GM19239 (cell line): ENCODE measurements at places on chromosomes 1 and 21.

DNA sequence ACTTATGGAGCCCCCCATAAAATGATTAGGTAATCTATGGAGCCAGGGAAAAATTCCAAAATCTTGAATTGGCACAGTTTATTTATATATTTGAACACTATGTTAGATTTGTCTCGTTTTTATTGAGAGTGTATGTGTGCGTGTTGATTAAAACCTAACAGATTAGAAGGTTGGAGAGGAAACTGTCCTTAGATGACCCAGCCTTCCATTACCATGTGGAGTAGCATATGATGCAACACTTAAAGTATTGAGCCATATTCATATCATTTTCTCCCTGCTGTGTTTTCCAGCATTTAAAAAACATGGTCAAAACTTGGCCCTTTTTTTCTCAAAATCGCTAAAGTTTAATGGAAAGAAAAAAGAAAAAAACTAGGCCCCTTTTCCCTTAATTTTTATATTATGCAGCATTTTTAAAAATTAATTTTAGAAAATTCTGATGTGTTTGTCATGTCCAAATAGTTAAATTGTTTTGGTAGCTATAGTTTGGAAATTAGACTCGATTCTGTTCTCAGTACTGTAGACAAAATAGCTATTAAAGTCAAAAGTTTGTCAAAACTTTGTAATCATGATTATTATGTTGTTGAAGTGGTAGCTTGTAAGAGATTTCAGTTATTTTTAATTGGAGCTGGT lies 2.3 kb downstream of the LRRC8D start:
- DNase-seq = no peak

DNA sequence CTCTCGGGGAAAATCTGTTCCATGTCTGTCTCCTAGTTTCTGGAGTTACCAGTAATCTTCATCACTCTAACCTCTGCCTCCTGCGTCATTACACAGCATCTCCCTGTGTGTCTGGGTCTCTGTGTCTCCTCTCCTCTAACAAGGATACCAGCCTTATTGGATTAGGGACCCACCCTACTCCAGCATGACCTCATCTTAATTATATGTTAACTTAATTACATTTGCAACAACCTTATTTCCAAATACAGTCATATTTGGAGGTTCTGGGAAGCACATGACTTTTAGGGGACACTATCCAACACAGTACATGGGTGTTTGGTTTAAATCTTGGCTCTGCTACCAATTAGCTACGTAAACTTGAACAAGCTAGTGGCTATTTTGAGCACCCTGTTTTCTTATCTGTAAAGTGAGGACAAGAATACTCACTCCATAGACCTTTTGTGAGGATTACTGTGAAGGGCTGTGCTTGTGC lies 83.9 kb upstream of the SGIP1 start:
- DNase-seq = no peak

DNA sequence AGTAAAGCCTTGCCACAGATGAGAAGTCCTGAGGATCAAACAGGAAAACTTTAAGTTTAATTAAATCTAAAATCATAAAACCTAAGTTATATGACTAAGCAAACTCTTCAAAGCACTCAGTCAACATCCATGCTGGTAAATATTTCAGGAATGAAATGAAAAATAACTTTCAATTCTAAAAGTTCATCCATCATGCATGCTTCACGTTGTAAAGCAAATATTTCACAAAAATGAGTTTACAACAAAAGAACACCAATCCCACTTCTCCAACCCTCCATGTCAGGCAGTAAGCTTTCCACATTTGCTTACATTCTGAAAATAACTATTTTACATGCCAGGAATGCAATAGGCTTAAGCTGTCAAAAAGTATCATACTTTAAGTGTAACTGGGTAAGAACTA lies 16.8 kb downstream of the APP start:
- no peak for DNase-seq

- DNase-seq = no peak
Measured at GRCh38 chr1:69568421-69569174, 876 bp downstream of the LRRC7 start.

- no peak for DNase-seq
Measured at GRCh38 chr21:36981977-36982700, 15.7 kb upstream of the HLCS start.

DNA sequence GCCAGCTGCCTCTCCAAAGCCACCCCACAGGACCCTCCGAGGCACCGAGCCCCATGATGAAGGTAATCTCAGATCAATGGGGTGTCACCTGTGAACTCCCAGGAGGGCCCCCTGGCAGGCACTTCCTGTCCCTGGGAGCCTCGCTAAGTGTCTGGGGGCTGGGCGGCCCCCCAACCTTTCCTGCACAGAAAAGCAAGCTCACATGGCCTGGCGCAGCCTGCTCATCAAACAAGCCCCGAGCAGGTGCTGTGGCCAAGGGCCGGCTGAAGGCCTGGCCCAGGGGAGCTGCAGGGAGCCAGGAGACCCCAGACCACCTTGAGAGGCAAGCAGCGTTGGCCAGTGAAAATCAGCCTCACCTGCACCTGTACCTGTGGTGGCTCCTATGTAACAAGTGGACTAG lies 2.9 kb downstream of the RIPK4 start:
- no peak for DNase-seq

GRCh38 chr1:179369751-179370341 lies 4.1 kb downstream of the AXDND1 start:
- peak; percentile 30 for DNase-seq

DNA sequence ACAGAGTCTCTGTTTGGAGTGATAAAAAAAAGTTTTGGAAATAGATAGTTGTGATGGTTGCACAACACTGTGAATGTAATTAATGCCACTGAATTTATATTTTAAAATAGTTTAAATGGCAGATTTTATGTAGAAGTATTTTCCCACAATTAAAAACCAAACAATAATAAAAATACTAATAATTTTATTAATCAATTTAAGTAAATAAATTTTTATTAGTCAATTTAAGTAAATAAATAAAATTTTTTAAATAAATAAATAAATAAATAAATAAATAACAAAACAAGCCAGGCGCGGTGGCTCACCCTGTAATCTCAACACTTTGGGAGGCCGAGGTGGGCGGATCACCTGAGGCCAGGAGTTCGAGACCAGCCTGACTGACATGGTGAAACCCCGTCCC lies 4.9 kb upstream of the KDF1 start:
- no peak for DNase-seq

DNA sequence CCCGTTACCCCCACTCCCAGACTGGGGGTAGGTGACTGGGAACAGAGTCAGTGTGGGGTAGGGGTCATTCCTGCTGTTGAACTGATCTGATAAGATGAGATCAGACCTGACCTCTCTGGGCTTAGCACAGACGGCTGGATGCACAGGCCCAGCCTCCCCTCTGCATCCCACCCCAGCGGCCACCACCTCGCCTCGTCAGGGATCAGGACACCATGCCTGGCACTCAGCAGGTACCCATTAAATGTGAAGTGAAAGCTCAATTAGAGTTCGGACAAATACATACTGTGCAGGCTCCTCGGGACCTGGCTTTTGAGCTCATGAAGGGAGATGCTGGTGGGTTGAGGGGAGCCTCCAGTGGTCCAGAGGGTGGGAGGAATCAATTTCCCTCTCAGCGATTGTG lies 15.7 kb downstream of the SOX13 start:
- DNase-seq = no peak
